H1 (cell line): ENCODE measurements at places on chromosomes 16 and 17. TPM values are rescaled to one million over a fixed set of nuclear protein-coding genes. Genes with fewer than 3 reads are reported as not detected.

DNA sequence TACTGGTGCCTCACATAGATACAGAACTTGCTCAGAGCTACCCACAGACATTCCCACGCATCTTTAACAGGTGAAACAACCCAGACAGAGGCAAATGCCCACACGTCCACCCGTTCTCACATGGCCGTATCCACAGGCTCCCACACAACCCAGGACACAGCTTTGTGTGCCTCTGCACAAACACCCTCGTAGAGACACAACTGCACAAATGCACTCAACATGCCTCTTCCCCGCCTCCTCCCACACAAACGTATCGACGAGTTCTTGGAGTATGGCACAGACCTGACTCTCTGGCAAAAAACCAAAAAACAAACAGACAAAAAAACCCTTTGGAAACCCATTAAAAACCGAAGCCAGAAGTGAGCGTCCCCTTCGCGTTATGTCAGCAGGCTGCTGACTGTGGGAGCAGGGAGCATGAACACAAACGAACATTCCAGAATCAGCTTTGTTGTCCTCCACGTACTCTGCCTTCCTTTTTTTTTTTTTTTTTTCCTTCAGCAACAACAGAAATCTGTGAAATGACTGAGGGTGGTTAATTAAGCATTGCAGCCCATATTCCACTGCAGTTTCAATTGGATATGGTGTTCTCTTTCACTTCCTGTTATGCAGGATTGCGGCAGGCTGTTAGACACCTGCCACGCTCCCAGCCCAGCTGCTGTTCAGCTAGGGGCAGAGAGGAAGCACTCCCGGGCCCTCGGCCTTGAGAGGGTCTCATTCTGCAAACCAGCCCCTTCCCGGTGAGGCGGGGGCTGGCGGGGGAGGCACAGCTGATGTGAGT is 313.7 kb downstream of the MAF start:
- DNase-seq, result no peak

DNA sequence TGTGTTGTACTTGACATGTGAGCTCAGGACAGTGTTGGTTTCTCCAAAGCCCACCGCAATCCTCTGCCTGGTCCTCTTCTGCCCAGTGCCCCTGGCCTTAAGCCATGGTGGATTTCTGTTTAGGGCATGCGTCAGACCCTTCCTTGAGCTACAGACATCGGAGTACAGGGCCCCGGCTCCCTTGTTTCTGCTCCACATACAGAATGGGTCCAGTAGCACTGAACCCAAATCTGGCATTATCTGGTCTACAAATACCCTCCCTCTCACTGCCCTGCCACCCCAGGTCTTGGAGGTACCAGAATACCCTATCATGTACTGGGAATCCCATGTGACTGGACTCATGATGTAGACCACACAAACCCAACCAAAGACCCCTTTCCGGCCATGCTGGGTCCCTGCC is 27.4 kb upstream of the ZNHIT3 start:
- DNase-seq, result no peak

DNA sequence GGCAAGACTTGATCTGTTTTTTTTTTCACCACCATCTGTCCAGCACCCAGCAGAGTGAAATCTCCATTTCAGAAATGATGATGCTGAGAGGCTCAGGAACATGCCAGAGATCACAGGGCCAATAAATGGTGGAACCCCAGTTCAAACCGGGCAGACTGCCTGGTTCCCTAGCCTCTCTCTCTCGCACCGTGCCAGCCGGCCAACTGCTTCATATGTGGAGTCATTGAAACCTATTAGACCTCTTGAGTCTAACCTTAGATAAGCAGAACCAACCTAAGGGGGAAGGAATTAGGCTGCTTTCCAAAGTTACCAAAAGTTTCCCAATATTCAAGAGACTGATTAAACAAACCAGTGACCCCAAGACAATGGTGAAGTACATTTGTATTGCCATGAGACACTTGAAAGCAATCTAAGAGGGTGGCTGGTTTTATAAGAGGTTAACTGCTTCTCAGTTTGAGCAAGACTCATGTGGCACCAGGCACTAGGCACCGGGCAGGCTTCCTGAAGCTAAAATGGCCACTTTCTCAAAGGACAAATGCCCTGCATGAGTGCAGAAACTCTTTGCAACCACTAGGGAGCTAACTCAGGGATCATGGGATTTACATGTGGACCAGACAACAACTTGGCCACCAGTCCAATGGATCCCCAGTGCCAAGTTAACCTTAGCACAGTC is 18.4 kb downstream of the TOX3 start:
- no peak for DNase-seq

DNA sequence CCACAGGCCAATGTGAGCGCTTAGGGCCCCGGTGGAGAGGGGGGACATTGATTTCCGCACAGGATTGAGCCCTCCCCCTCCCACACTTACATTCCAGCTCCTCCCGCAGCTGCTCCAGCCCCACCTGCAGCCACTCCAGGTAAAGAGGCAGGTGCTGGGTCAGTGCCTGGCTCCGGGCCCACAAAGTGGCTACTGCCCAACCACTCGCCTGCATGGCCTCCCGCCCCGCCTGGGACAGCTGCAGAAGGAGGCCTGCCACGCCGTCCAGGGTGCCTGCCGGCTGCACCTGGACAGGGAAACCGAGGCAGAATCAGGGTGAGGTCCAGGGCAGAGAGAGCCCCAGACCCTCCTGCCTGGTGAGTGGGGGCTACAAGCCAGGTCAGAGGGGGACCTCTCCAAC is 46.3 kb downstream of the RMI2 start:
- no peak for DNase-seq

- no peak for DNase-seq
These were observed 7.3 kb upstream of the RPRML start for GRCh38 chr17:46986366-46986765.

- DNase-seq, result no peak
These were observed 618 bp downstream of the GGA3 start for GRCh38 chr17:75260641-75261335.

The CD300H gene
- total RNA-seq, result not detected in 2 replicates

DNA sequence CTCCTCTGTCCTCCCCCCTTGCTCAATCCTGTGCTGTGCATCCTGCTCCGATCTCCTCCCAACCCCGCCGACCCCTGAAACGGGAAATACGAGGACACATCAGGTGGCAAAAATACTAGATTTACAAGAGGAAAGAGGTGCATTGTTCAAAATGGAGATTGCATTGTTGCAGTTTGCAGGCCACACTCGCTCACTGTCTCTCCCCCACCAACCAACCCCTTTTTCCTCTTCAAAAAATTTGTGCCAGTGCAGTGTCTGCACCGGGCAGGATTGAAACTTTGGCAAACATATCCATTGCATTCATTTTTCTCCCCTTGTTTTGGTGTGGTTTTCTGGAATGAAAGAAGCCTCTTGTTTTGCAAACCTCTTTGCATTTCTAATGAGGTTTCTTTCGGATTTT is 61.0 kb downstream of the RNF135 start:
- DNase-seq, result no peak

The TAT gene
- total RNA-seq, result not detected in 2 replicates

DNA sequence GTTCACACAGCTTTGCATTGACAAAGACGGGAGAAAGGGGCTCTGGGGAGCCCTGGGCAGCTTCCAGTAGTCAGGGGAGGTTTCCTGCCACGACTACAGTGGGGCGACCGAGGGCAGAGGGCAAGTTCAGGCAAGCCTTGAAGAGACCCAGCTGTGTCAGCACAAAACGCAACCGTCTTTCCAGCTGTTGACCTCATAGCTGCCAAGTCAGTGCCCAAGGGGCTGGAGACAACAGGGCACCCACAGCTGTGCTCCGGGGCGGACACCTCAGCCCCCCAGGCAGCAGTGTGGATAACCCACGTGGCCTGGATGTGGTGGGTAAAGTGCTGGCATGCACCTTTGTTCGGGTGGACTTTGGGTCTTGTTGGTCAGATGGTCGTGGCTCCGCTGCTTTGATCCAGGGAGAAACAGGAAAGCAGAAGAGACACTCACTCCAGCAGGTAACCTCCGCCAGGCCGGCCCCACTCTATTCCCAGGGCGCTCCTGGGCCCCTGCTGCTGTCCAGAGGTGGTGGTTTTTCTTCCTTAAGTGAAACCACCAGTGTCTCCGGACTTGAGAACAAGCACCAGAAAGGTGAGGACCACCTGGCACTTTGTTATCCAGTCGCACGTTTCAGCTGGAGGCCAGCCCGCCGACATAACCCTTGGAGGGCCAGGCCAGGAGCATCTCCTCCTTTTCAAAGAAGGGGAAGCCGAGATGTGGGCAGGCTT is 17.6 kb upstream of the CBX2 start:
- no peak for DNase-seq

DNA sequence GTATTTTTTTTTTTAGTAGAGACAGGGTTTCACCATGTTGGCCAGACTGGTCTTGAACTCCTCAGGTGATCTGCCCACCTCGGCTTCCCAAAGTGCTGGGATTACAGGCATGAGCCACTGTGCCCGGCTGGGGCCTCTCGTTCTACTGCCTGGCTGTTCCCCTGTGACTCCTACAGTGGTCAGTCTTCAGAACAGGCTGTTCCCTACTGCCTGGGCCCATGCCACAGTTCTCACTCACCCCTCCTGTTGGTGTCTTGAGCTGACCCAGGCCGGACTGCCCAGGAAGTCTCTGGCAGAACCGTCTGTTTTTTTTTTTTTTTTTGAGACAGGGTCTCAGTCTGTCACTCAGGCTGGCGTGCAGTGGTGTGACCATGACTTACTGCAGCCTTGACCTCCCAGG is 3.3 kb downstream of the CDK3 start:
- no peak for DNase-seq

DNA sequence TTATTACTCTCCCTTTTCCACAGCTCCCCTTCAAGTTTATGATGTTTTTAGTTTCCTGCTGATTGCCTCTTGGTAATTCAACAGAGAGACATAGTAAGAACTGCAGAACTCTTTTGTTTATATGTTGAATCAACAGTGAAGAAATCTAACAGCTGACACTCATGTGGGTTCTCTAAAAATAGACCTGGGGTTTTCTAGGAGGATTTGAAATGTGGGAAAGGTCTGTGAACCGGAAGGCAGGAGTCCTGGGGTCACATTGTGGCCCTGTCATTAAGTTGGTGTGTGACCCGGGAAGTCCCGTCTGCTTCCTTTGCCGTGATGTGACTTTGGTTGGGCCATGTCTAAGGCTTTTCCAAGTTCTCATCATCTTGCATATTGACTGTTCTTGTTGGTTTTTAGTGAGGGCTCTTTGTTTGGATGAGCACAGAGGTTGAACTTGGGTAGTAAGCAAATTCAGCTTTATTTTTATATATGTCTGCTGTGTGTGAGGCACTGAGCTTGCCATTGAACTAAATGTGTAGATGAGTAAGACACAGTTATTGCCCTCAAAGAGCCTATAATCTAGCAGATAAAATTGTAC is 48.5 kb upstream of the HS3ST3A1 start:
- DNase-seq, result no peak

GRCh38 chr17:77280304-77281121 is 139.7 kb downstream of the SEC14L1 start:
- no peak for DNase-seq

The WNT3 gene
- total RNA-seq, result 1.3 and 2.0 TPM in 2 replicates

DNA sequence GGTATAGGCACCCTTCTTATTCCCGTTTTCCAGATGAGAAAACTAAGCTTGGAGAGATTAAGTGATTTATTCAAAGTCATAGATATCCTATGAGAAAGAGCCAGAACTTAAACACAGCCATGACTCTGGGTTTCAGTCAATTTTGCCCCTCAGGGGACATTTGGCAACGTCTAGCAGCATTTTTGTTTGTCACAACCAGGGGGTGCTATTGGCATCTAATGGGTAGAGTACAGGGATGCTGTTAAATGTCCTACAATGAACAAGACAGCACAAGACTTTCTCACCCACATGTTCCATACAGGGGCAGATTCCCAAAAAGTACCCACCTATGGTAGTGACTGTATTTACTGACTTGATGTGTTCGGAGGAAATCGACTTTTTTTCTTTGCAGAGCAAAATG is 4.8 kb upstream of the SHISA9 start:
- no peak for DNase-seq

GRCh38 chr16:52515068-52515671 is 31.8 kb downstream of the TOX3 start:
- DNase-seq, result no peak

- no peak for DNase-seq
These were observed 7.5 kb downstream of the VASN start for GRCh38 chr16:4378999-4379690.

- no peak for DNase-seq
These were observed 30.6 kb downstream of the CACNA1G start for GRCh38 chr17:50590946-50591737.

The ZDHHC1 gene
- 3.1 and 3.5 TPM in 2 replicates for total RNA-seq

DNA sequence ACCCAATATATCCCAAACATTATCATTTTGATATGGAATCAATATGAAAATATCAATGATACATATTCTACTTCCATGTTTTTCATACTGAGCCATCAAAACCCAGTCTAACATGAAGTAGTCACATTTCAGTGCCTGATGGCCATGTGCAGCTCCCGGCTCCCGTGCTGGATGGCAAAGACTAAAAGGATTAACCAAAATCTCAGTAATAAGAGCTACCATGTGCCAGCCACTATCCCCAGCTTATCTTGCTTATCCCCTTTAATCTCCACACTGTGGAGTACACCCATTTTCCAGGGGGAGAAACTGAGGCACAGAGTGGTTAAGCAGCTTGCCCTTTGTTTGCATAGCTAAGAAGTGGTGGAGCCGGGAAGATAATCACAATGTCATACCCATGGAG is 9.2 kb downstream of the CD300LG start:
- no peak for DNase-seq

- no peak for DNase-seq
These were observed 309 bp downstream of the DNAH2 start for GRCh38 chr17:7717756-7718350.

- DNase-seq, result no peak
These were observed 24.8 kb downstream of the RAD51D start for GRCh38 chr17:35094902-35095301.

The CCDC144A gene
- 1.6 and 1.7 TPM in 2 replicates for total RNA-seq

The KRT15 gene
- total RNA-seq, result 0.13 and 0.21 TPM in 2 replicates

DNA sequence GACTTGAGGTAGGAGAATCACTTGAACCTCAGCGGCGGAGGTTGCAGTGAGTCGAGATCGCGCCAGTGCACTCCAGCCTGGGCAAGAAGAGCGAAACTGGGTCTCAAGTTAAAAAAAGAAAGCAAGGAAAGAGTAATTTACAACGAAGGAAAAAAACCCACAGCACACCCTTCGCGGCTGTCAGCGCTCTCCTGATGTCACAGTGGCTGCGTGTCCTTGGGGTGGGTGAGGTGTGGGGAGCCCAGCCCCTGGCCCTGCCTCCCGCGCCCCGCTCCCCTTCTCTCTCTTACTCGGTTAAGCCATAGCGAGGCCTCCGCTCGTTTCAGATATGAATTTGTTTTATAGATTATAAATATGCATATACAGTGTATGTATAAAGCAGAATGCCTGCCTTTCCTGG is 740 bp upstream of the JPT2 start:
- no peak for DNase-seq

DNA sequence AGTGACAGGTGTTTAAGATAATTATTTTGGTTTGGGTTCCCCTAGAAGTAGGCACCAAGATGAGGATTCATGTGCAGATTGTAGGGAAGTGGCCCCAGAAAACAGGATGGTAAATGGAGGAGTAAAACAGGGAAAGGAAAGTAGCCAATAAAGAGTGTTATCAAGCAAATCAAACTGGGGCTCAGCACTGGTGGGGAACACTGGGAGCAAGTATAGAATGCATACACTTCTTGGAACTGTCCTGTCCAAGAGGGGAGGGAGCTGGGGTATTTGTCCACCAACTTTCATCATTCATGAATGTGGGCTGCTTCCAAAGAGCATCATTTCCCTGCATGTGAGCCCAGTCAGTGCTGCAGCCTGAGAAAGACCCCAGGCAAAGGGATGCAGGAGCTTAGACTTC is 215.7 kb upstream of the IRX5 start:
- DNase-seq, result no peak

GRCh38 chr16:80230328-80231120 is 310.3 kb upstream of the DYNLRB2 start:
- no peak for DNase-seq

GRCh38 chr16:7888411-7888810 is 555.8 kb downstream of the RBFOX1 start:
- DNase-seq, result no peak
